ENCODE measurements at places on chromosomes 2 and 18.

- no peak for DNase-seq
Measured at GRCh38 chr2:9652898-9653479, 22.2 kb upstream of the YWHAQ start.

- DNase-seq, result no peak
Measured at GRCh38 chr18:649341-649740, 8.1 kb upstream of the TYMS start.

DNA sequence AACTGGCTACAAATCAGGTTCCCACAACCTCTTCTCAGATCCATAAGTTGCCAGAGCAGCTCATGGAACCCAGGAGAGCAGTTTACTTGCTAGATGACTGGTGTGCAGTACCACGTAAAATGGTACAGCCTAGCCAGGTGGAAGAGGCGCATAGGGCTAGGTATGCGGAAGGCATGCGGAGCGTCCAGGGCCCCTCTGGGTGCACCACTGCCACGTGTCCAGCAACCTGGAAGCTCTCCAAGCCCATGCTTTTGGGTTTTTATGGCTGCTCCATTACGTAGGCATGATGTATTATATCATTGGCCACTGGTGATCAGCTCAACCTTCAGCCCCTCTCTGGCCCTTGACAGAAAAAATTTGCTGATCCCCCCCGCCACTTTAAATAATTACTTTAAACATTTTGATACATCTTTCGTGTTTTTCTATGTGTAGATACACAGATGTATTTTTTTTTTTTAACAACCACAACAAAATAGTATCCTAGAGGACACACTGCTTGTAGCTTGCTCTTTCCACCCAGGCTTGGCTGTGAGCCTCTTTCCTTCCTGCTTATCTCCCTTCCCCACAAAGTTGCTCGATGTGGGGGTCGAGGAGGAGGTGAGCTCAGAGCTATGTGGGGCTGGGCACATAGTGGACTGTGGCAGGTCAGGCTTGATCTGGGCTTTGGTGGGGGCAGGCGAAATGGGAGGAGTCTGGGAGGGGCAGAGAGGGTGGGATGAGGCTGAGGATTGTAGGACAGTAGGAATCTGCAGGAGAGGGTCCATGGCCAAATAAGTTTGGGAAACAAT lies 65.4 kb upstream of the MCFD2 start:
- no peak for DNase-seq

DNA sequence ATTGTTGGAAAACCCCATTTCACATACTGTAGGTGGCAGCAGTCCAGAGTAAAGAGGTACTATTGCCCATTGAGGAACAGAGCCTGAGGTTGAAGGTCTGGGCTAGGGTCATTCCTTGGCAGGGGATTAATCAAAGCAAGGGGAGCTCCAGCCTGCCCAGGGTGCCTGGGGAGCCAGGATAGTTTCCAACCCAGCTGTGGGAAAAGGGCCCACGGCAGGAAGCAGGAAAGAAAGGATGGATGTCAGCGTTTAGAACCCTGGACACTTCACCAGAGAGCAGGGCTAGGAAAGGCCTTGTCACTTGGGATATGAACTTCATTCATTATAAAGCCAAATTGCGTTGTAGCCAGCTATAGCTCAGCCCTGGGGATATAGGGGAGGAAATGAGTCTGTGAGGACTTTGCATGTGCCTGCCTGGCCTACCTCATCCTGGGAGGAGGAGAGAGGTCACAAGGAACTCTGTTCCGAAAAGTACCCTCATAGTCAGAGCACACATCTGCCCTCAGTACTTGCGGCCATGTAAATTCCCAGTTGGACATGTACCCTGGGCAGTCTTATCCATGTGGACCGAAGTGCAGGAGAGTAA lies 140.2 kb upstream of the COPS8 start:
- no peak for DNase-seq

GRCh38 chr18:57188851-57189557 lies 42.1 kb downstream of the BOD1L2 start:
- DNase-seq, result no peak

- DNase-seq, result peak; percentile 80
Measured at GRCh38 chr2:70964596-70965386, 13.6 kb upstream of the ANKRD53 start.

- DNase-seq, result no peak
Measured at GRCh38 chr2:191970867-191971266, 124.0 kb upstream of the CAVIN2 start.

GRCh38 chr2:71333619-71334018 lies 2.0 kb downstream of the ZNF638 start:
- DNase-seq, result no peak

DNA sequence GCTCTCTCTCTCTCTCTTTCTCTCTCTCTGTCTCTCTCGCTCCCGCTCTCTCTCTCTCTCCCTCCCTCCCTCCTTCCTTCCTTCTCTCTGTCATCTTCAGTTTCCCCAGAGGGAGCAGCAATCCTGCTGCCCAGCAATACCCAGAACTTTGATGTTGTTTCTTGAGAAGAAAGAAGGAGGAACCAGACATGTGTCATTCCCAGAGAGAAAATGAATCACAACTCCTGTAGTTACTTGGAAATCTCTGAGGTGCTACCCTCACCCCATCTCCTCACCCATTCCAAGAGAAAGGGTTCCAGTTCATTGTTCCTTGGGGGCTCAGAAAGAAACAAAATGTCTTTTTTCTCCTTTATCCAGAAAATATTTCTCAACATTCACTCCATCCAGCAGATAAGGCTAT lies 449.1 kb downstream of the TNS1 start:
- no peak for DNase-seq

DNA sequence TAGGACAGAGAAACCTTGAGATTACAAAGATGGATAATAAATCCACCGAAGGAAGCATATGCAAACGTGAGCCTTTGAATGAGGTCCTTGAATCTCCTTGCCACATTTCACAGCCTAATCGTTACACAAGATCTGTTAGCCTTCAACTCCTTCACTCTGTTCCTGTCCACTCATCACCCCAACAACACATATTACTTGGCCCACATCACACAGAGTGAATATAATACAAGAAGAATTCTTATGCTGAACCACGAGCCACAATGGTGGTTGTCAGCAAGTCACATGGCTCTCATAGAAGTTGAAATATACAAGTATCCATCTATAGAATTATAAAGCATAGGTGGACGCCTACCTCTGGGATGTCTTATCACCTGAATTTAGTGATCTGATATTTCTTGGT lies 12.6 kb downstream of the ZBTB7C start:
- no peak for DNase-seq

DNA sequence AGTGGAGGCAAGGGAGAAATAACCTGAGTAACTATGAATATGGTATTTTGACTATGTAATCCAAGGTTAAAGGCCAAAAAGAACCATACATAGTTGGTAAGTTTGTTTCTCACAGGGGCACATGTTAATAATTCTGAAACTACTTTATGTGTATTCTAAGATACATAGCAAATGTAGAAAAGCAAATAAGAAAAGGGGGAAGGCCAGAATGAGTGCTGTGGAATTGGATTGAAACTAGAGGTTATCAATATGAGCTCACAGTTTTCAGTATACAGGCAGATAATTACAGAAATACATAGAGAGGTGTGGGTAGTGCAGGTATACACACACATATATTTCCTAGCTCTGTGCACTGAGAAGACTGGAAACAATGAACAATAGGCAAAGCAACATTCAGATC lies 13.7 kb downstream of the INO80C start:
- DNase-seq, result no peak

- no peak for DNase-seq
Measured at GRCh38 chr18:48632676-48633257, 93.9 kb downstream of the CTIF start.

- DNase-seq, result no peak
Measured at GRCh38 chr2:45724335-45724734, 72.9 kb downstream of the PRKCE start.

DNA sequence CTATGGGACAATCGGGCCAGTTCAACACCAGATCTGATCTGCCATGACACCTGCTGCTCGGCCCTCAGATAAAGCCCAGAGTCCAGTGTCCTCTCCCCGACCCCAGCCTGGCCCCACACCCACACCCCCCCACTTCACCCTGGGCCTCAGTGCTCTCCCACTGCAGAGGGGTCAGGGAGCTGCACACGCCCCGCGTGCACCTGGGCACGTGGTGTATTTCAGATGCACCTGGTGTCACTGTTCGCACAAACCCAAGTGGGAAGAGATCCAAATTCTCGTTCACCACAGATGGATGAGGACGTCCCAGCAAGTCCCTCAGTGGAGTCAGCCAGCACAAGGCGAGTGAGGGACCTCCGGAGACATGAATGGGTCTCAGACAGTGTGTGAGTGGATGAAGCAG lies 161.3 kb downstream of the RTP5 start:
- DNase-seq, result no peak

DNA sequence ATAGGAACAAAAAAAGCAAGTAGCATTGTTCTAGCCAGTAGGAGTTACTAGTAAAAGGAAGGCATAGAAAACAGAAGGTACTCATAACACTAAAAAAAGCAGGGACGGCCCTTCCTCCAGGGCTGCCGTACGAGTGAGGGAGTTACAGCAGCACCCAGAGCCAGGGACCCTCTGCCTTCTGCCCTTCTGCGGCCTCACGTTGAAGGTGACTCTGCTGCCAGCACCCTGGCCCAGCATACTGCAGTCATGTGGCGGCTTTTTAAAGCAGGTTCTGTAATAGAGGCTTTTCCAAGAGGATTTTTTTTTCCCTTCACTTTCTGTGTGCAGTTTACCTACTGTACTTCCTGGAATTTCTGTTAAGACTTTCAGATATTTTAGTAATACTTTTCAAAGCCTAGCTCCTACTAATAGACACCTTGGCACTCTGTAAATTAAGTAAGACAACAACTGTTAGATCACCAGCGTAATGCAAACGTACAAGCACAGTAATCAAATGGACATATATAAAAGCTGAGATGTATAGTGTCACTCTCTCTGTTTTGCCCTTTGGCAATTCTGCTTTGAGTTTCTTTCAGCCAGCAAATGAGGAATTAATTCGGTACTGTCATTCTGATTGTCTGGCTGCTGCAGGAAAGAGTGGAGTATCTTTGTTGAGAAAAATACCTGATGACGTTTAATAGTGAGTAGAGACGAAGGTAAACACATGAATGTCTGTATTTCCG lies 161.5 kb downstream of the PTGR3 start:
- no peak for DNase-seq

GRCh38 chr2:40317046-40317445 lies 134.8 kb downstream of the SLC8A1 start:
- no peak for DNase-seq

GRCh38 chr18:78822949-78823285 lies 156.7 kb upstream of the SALL3 start:
- DNase-seq, result no peak

DNA sequence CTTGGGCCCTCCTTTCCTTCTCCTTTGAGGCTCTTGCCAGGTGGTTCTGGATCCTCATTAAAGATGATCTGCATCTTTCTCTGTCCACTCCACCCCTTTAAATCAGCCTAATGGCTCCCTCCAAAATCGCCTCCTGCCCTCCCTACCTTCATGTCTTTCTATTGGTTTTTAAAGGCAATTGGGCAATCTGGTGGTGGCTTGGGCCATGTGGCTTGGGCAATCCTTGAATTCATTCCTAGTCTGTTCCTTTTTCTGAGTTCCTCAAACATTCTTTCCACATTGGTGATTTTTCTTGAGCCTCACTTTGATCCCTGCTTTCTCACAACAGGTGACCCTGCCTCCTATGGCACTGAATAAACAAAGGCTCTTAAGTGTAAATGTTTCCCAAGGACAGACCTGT lies 266.2 kb upstream of the REV1 start:
- DNase-seq, result no peak

GRCh38 chr18:42025491-42025890 lies 70.5 kb downstream of the PIK3C3 start:
- no peak for DNase-seq

DNA sequence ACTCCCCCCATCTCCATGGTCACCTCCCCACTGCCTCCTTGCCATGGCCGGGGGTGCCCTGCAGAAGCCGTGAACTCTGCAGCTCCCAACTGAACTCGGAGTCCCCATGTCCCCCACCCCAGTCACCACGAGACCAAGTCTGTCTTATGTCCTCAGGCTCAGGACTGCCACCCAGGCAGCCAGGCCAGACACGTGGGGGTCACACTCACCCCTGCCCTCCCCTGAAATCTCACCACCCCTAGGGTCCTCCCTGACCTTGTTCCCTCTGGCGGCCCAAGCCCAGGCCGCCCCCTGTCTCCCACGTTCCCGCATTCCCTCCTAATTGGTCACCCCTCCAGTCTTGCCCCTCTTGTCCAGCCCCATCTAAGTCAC lies 11.0 kb downstream of the AQP12A start:
- no peak for DNase-seq

- no peak for DNase-seq
Measured at GRCh38 chr18:55252901-55253300, 293.6 kb upstream of the CCDC68 start.

DNA sequence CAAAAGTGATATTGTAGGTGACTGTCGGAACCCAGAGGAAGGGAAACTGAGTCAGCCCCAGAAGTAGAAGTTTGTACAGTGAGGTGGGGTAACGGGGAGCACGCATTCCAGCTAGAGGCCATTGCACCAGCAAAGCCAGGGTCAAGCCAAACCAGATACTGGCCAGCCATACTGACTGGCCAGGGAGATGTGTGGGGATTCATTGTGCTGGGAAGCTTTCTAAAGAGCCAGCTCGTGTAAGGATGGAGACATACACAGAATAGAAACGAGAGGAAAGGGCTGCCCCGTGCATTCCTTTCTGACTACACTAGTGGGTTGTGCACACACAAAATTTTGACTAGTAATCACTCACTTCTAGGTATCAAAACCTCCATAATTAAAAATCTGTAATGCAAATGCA lies 175.3 kb upstream of the PID1 start:
- DNase-seq, result no peak

GRCh38 chr18:12659904-12660605 lies 2.1 kb upstream of the SPIRE1 start:
- peak; percentile 30 for DNase-seq

GRCh38 chr2:36329251-36329650 lies 26.3 kb upstream of the CRIM1 start:
- DNase-seq, result no peak

DNA sequence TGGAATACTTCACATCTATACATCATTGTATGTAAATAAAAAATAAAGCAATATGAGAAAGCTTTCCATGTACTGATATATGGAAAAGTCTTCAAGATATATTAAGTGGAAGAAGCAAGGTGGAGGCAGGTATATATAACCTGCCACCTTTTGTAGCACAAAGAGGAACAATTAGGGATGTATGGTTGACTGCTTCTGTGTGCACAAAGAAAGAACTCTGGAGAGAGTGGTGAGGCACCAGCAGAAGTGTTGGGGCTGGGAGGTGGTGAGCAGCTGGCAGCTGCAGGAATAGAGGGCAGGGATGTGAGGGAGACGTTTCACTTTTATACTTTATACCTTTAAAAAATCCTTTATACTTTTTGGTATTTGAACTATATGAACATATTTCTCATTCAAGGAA lies 26.1 kb downstream of the KIF5C start:
- DNase-seq, result no peak

GRCh38 chr2:148887350-148888002 lies 12.4 kb downstream of the KIF5C start:
- DNase-seq, result no peak

GRCh38 chr2:33336036-33336625 lies 140.3 kb upstream of the RASGRP3 start:
- DNase-seq, result no peak

- DNase-seq, result no peak
Measured at GRCh38 chr2:33287507-33288005, 188.9 kb upstream of the RASGRP3 start.

GRCh38 chr2:227079726-227080125 lies 84.3 kb downstream of the COL4A4 start:
- no peak for DNase-seq
